ENCODE measurements at places on chromosomes 4 and X.
A peak's percentile ranks its signal among the peaks of the same experiment; 100 is the strongest.

- no peak for DNase-seq
Measured at GRCh38 chr4:10179957-10180602, 63.5 kb upstream of the WDR1 start.

GRCh38 chr4:103493450-103494159, 226.2 kb downstream of the TACR3 start:
- DNase-seq = peak; percentile 59

DNA sequence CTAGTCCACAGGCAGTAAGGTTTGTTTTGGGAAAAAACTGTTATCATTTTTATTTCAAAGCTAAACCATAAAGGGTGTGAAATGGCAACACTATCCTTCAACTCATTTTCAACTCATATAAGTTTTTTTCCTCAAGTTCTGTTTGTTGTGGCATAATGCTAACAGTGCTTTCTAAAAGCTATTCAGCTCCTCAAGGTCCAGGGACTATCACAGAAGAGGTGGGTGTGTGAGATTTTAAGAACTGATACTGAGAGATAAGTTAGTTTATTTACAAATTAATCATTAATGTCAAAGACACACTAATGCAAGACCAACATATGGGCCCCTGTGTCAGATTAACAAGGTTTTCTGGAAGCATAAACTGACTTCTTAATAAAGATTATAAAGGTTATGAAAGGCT, 11.8 kb downstream of the UGT2B15 start:
- DNase-seq = no peak

DNA sequence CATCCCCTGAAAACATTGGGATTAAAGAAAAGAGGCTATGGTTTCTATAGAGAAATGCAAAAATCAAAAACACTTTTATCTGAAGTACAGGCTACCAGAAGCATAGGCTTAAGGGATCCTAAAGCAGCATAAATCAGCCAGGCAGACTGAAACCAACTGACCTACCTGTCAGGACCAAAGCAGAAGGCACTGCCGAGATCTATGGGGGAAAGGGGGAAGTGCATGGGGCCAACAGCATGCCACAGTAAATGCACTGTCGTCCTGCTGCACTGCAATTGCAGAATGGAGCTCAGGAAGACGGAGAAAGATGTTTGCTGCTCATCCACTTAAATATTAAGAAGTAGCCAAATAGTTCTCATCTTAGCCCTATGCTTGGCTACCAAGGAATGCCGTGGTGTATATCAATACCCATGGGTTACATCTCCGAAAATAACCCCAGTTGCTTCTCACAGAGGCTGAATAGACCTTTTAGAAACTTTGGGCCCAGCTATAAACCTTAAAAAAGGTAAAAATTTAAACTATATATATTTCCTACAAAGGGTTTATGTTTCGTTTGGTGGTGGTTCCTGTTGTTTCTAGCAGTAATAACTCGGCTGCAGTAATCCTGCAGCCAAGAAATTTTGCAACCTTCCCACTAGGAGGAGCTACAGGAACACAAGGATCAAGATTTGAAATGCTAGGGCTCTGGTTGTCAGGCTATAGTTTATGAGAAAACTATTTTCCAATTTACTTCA, 312.2 kb upstream of the DIAPH2 start:
- peak; percentile 75 for DNase-seq

- DNase-seq = peak; percentile 46
Measured at GRCh38 chrX:31038575-31039326, 33.1 kb downstream of the FTHL17 start.

GRCh38 chrX:116436358-116436816, at the start of gene SLC6A14:
Gene SLC6A14, plus strand, starts transcription at chrX:116436606. Its CDS starts 104 bp downstream, at chrX:116436710.
- DNase-seq = peak; percentile 2

DNA sequence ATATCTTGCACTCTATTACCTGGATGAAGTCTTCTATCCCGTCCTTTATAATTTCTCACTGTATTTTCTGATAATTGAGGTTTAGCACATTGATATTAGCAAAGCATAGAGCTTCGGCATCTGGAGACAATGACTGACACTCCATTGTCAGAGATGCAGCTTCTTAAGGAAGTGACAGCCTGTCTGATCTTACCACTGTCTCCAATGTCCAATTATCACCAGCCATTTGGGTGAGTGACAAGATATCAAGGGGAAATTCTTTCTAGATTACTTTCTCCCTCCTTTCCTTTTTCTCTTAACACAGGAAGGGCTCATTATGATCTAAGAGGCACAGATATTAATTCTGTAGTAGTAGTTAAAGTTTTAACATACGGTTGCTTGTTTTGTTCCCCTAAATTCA, 86.4 kb downstream of the LDB2 start:
- DNase-seq = no peak

GRCh38 chr4:10020871-10021652, at the start of gene SLC2A9:
Gene SLC2A9, minus strand, starts transcription at chr4:10021497. Its CDS starts 68 bp downstream, at chr4:10021429.
- DNase-seq = no peak
